ENCODE measurements at places on chromosomes 12 and 14.

- DNase-seq: no peak
These were observed 11.5 kb downstream of the COL2A1 start for GRCh38 chr12:47992776-47993175.

DNA sequence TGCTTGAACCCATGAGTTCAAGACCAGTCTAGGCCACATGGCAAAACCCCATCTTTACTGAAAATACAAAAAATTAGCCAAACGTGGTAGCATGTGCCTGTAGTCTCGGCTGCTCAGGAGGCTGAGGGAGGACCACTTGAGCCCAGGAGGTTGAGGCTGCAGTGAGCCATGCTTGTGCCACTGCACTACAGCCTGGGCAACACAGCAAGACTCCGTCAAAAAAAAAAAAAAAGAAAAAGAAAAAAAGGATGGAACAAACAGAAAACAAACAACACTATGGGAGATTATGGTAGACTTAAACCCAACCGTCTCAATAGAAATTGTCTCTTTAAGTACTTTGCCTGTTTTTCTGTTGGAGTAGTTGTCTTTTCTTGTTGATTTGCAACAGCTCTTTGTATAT, 36.4 kb downstream of the PYM1 start:
- no peak for DNase-seq

DNA sequence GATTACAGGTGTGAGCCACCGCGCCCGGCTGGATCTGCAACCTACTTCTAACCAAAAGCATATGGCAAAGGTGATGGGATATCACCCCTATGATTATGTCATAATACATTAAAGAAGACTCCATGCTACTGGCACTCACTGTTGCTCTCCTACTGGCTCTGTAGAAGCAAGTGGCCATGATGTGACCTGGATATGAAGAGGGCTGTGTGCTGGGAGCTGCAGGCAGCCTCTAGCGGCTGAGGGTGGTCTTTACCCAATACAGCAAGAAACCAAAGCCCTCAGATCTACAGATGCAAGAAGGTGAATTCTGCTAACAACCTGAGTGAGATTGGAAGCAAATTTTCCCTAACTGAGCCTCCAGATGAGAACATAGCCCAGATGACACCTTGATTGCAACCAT, 34.2 kb upstream of the TRIM9 start:
- no peak for DNase-seq

GRCh38 chr12:4535092-4535491, 3.6 kb upstream of the RAD51AP1 start:
- DNase-seq: no peak

DNA sequence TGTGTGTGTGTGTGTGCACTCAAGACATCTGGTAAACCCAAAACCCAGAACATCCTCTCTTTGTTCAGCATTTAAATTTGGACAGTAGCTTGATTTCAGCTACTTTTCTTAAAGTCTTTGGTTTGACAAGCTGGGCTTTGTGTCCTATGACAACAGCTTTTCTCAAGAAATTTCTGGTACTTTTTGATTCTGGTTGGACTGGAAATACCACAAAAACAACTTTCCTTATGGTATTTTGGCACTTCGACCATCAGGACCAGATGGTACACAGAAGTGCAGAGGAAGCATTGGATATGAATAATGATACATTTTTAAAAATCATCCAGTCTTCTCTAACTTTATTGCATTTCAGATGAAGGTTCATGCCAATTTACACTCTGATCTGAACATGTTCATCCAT, 286.6 kb upstream of the FLRT2 start:
- DNase-seq: no peak

- no peak for DNase-seq
These were observed 526.6 kb upstream of the CCDC196 start for GRCh38 chr14:65959563-65960024.

GRCh38 chr14:75711105-75711795, 50.2 kb downstream of the TTLL5 start:
- no peak for DNase-seq

GRCh38 chr12:1502379-1502720, 92.0 kb downstream of the FBXL14 start:
- no peak for DNase-seq

- no peak for DNase-seq
These were observed 206.6 kb downstream of the CACNA1C start for GRCh38 chr12:2259369-2259768.

GRCh38 chr12:109147954-109148353, 31.6 kb downstream of the ACACB start:
- DNase-seq: no peak

- no peak for DNase-seq
These were observed 80.8 kb downstream of the RAD52 start for GRCh38 chr12:868722-869121.

DNA sequence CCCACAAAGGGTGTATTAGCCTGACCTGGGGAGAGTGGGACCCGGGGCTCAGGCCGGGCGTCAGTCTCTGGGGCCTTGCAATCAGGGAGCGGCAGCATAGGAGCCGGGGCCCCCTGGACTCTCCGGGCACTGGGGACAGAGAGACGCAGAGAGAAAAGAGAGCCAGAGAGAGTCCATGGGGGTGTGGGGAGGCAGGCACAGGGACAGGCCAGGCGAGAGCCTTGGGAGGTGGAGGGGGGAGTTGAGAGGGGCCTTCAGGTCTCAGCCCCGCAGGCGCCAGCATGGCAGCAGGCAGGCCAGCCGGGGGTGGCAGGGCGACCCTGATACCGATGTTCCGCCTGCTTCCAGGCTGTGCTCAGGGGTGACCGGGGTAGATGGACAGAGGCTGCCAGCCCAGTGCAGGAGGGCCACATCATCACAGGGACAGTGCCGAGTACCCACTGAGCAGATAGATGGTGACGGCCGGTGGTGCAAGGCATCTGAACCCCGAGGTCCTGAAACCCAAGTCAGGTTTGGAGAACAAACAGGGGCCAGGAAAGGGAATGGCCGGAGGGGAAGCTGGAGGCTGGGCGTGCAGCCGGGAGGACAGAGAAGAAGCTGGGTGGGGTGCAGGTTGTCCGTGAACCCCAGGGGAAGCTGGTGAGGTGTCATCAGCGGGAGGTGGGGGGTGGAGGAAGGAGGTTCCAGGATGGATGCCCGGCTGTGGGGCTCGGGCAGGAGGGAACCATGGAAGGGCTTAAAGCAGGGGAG, 2.9 kb downstream of the EXOC3L4 start:
- DNase-seq: no peak

- DNase-seq: no peak
These were observed 36.8 kb downstream of the GCN1 start for GRCh38 chr12:120157678-120158077.

DNA sequence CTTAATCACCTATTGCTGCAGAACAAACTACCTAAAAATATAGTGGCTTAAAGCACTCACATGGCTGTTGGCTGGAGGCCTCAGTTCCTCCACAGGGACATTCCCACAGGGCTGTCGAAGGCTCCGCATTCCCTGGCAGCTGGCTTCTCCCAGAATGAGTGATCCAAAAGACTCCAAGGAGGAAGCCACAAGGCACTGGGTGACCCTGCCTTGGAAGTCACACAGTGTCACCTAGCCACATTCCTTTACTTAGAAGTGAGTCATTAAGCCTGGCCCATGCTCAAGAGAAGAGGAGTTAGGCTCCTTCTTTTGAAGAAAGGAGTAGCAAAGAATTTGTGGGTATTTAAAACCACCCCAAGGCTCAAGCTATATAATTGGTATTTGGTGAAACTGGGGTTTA, 63.9 kb upstream of the MAP1LC3B2 start:
- DNase-seq: no peak

GRCh38 chr14:48452437-48452995, 777.1 kb upstream of the MDGA2 start:
- no peak for DNase-seq

DNA sequence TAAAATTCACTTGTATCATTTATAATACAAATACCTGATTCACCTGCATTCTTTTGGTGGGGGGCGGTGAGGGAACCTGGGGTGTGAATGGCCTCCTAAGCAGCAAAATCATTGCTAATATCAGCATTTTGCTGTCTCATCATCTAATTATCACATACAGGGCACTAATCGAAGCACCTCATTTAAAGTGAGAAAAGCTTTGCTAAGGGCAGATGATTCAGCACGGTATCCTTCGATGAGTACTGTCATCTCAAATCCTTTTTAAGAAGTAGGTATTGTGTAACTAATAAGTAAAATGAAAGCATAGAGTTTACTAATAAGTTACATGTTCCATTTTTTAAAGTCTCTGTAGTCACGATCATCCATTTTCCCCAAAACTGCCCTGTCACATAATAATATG, 278.1 kb upstream of the SOX5 start:
- DNase-seq: no peak

DNA sequence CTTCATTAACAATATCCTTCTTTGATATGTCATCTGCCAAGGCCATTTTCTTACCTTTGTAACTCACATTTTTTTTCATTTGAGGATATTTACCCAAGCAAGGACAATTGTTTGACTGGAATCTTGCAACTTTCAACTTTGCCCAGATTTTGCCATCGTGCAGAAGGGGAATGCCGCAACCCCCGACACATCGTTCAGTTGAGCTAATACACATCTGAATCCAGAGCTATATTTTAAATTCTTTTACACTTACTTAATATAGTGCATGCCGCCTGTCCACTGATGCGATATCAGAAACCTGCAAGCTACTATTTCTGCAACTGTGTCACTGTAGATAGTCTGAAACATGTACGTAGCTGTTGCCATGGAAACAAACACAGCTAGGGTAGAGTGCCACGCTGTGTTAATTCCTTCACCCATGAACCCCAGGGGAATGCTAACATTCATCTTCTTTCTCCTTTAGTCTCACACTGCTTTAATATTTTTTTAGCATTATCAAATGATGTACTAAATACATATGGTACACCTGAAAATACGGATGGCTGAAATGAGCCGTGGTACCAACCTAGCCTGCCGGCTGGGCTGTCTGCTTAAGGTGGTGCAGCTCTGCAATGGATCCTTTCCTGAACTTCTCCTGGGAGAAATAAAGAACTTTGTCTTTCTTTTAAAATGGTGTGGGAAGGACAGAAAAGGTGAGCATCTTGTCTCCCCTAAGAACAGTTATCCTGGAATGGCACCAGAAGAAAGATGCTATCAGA, 77.0 kb upstream of the FOXN3 start:
- no peak for DNase-seq
